Left cardiac atrium (tissue), 4 donors: ENCODE measurements at places on chromosomes 12 and 14. TPM values are rescaled to one million over a fixed set of nuclear protein-coding genes. Genes with fewer than 3 reads are reported as not detected.

Gene STON2
- total RNA-seq = 19.1 TPM

Gene CD163L1
- 10.5 TPM for total RNA-seq

Gene TBX3
- 14.3 TPM for total RNA-seq

DNA sequence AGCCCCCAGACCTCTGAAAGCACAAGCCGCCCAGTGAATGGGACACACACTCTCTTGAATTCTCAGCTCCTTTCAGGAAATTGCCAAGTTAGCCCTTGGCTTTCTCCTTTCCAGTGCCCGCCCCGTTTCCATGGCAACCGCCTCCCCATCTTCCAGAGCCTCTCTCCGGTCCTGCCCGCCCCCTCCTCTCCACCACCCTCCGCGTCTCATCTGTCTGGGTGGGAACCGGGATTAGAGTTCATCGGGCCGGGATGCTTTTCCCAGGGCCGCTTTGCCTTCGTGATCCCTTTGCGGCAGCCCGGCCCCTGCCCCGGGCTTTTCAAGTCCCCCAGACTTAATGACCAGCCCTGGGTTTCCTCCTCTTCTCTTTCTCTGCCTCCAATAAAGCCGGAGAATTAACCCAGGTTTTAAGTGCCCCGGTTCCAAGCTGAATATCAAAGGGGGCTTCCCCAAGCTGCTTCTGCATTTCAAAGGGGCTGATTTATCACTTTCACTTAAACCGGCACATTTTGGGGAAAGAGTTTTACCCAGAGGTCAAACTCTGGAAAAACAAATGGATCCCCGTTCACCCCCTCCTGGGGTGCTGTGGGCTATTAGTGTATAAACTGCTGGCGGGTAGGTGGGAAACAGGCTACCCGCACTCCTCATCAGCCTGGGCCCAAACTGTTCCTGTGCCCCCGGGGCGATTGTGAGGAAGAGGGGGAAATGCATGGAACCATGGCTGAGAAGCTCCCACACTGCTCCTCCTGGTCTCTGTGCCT, 101.7 kb downstream of the ZFP36L1 start:
- no peak for DNase-seq

DNA sequence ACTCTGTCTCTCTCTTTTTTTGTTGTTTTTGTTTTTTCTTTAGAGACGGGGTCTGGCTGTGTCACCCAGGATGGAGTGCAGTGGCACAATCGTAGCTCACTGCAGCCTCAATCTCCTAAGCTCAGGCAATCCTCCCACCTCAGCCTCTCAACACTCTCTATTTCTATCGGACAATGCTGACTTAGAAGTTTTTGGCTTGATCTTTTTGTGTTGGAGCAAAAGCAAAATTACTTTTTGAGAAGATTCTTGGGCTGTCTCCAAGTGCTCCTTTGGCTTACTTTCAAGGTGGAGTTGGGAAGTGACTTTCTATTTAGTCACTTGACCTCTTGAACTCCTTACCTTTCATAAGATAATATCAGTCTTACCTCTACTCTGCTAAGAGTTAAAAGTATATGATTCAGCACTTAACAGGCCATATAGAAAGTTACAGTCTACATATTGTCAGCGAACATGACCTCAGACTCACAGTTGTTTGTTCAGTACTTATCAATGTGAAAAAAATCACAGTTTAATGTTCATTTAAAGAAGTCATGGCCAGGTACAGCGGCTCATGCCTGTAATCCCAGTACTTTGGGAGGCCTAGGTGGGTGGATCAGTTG, 15.4 kb upstream of the MIA2 start:
- DNase-seq = no peak

DNA sequence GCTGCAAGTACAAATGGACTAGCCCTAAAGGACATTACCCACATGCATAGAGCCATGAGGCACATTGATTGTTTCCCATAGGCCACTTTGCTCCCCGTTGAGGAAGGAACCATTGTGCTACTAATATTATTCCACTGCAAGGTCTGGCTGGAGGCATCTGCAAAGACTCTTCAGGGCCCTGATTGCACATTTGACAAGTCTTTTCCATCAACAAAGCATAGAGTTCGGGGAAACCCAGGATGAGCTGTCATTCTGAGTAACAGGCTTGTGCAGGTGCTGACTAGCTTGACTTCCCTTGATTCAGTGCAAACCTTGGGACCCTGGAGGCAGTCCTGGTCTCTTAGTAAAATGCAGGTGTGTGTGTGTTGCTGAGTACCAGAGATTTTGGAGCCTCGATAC, 73.8 kb downstream of the SUSD6 start:
- no peak for DNase-seq

DNA sequence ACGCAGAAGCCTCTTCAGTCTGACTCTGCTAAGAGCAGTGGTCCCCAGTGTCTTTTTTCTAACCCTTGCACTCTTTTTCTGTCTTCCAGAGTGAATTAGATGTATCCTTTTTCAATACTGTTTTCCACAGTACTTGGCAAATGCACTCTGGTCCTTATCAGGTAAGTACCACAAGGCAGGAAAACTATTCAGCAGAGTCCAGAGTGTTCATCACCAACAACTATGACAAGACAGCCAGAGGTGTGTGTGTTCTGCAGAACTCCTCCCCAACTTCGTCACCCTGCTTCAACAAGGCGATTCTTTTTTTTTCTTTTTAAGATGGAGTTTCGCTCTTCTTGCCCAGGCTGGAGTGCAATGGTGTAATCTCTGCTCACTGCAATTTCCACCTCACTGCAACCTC, 54.3 kb upstream of the STRN3 start:
- DNase-seq = no peak

- DNase-seq = no peak
Measured at GRCh38 chr14:102138535-102138934, 1.2 kb upstream of the WDR20 start.

- no peak for DNase-seq
Measured at GRCh38 chr12:87982208-87982607, 47.0 kb downstream of the C12orf50 start.

DNA sequence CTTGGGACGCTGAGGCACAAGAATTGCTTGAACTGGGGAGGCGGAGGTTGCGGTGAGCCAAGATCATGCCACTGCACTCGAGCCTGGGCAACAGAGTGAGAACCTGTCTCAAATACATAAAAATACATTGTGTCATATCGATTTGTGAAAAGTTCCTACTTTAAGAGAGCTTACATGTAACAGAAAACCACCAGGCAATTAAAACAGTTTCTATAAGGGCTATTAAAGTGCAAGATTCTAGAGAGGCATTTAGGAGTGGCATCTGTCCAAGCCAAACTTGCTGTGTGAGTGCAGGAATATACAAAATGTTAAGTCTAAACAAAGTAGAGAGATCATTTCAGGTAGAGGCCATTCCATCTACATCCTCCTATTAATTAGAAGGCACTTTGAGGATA, 1.7 kb upstream of the NEK9 start:
- DNase-seq = no peak

- peak; percentile 51 for DNase-seq
Measured at GRCh38 chr12:118055144-118055557, 5.8 kb downstream of the WSB2 start.
